ENCODE measurements at places on chromosomes 7 and 10. TPM values are rescaled to one million over a fixed set of nuclear protein-coding genes. Genes with fewer than 3 reads are reported as not detected.

ACTL6B gene
- not detected for polyA plus RNA-seq

CPVL gene
- 24.2 TPM for polyA plus RNA-seq

DNA sequence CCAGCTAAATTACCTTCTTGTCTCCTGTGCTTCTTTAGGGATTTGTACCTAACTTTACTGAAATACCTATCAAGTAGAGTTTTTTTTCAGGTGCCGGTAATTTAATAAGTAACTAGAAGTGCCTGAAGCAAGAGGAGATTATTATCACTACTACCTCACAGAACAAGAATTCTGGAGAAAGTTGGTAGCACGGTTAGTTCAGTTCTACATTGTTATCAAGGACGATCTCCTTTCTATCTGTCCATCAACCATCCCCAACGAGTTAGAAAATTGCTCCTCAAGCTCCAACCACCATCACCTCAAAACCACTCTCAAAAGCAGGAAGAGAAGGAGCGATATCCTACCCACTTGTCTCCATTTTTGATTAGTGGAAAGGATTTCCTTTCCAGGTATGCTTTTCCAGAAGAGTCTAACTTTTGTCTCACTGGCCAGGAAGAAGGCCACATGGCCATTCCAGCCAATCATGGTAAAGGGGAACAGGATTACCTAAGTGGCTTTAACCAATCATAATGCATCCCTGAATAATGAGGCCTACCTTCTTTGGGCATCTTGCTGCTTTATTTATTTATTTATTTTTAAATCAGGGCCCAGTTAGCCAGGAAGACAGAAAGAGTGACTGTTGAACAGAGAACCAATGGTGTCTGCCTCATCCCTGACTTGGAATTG lies 265.2 kb downstream of the SNX13 start:
- DNase-seq = no peak

GNAT3 gene
- not detected for polyA plus RNA-seq

DNA sequence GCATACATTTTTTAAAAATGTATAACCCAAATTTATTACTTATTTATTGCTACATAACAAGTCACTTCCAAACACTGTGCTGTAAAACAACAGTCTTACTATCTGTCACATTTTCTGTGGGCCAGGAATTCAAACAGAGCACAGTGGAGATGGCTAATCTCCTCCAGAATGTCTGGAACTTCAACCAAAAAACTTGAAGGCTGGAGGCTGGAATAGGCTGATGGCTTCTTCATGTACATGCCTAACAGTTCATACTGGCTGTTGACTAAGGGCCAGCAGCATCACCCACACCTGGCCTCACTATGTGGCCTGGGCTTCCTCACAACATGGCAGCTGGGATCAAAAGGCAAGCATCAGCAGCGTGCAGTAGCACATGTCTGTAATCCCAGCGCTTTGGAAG lies 92.4 kb upstream of the KMT2E start:
- DNase-seq = no peak

GRCh38 chr7:36400606-36401005 lies 10.9 kb downstream of the ANLN start:
- DNase-seq = no peak

- DNase-seq = peak; percentile 58
These were observed 167.9 kb downstream of the CUX1 start for GRCh38 chr7:101985057-101985902.

GRCh38 chr10:91642831-91643692 lies 10.2 kb upstream of the PPP1R3C start:
- DNase-seq = no peak

DNA sequence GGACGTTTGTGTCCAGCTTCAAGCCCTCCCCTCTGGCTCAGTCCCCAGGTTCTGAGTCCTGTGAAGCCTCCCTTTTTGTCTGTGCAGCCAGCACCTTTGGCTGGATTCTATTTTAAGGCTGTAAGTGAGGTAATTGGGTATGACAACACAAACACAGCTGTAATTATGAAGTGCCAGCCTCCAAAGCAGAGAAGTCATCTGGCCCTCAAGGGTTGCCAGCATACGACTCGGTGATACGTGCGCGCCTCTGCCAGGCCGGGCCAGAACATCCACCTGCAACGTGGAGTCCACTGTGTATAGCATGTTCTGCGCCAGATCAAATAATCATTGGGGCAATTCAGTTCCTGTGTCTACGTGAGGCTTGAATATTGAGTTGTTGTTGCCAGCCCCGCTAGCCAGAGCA lies 6.7 kb upstream of the FAM180A start:
- DNase-seq = no peak
